ENCODE measurements at places on chromosomes 3 and 15.

- DNase-seq: no peak
These were observed 17.8 kb downstream of the PLD1 start for GRCh38 chr3:171792531-171792930.

DNA sequence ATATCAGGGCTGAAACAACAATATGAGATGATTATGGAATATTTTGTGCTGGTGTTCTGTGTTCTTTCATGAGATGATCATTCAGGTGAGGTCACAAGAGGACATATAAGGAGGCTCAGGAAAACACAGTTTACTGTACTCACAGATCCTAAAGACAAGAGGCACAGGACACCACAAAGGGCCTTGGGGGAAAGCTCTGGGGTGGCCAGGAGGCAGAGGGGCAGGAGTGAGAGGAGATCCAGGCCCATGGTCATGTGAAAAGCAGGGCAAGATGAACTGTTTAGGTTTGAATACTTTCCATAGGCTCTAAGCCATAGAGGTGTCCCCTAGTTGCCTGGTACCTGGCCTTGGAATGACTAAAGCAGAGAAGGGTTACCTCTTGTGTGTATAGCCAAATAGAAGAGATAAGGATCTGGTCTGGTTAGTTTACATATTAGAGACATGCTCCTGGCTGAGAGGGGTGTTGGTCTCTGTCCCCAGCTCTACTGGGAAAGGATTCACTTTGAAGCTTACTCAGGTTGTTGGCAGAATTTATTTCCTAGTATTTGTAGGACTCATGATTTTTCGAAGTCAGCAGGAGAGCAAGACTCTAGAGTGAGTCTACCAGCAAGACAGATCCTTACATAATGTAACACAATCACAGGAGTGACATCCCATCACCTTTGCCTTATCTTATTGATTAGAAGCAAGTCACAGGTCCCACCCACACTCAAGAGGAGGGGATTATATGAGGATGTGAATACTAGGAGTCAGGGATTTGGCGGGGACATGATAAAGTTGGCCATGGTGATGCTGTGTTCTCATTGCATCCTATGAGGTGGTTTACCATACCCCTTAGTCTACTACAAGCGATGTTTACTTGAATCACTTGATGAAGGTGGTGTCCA, 11.3 kb upstream of the TM4SF1 start:
- no peak for DNase-seq

DNA sequence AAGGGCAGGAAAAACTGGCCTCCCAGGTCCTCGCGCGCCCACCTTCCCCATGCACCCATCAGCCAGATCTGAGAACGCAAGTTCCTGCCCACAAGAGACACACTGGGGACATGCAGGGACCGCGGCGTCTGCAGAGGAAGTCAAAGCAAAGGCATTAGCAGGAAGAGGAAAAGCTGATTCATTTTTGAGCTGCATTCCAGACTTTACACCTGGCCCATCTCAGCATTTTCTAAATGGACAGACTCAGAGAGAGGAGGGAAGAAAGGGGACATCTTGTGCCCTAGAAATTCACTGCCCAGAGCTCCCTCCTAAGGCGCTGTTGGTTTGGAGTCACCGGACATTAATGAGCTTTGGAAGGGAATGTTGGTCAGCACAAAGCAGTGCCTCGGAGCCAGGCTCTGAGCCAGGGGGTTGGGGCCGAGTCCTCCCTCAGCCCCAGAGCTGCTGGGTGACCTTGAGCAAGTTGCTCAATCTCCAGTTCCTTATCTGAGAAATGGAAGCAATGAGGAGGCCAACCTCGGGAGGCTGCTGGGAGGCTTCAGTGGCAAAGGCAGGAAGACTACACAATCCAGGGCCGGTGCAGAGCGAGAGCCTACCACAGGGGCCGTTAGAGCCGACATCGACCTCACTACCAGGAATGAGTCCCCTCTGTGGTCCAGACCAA, 150.5 kb upstream of the IQSEC1 start:
- DNase-seq: no peak

DNA sequence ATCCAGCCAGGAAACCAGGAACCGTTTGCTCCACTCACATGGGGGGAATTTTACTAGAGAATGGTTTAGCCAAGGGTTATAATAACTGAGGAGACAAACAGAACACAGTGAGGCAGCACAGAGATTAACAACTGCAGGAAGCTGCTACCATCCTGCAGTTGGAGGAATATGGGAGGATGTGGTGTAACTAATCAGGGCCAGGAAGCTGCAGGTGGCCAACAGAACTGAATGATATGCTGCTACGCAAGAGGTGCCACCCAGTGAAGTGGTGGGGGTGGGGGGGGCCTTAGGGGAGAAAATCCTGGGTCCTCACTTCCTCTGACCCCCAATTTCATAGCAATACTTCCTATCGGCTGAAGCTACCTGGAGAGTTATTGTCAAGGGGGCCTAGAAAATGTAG, 306.4 kb upstream of the STT3B start:
- DNase-seq: no peak

DNA sequence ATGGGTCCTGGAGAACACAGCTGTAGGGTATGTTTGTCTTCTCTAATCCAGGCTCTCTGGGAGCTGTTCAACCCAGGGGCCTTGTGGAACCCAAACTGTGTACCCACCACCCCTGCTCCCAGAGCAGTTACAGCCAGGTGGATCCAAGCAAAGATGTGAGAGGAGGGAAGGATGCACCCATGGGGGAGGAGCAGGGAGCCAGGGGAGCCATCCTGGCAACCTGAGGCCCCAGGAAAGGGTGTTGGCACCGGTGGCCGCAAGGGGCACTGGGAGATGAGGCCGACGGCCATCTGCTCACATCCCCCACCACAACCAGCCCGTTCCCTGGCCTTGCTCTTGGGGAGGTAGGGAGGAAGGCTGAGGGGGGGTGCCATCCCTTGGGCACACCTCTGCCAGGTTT, 43.2 kb downstream of the CMTM6 start:
- no peak for DNase-seq

DNA sequence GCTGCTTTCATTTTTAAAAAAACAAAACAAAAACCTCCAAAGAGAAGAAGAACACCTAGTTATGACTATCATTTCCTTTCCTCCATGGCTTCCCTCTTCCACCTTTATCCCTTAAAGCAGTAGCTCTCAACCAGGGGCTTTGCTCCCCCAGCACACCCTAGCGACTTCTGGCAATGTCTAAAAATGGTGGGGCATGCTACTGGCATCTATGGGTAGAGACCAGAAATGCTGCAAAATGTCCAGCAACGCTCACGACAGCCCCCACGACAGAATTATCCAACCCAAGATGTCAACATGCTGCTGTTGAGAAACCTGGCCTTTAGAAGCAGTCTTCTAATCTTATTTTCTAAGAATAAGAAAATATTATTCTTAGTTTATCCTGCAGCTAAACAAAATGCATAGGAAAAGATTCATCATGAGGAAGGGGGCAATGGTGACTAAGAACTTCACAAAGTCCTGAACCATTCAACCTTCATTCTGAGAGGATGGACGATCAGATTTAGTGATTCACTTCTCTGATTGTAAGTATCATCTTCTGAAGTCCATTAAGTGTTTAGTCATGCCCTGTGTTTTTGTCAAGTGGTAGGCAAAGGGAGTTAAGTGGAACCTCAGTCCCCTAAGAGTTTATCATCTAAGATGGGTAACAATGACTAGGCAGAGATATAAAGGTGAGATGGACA, 81.7 kb downstream of the CCNL1 start:
- DNase-seq: no peak

DNA sequence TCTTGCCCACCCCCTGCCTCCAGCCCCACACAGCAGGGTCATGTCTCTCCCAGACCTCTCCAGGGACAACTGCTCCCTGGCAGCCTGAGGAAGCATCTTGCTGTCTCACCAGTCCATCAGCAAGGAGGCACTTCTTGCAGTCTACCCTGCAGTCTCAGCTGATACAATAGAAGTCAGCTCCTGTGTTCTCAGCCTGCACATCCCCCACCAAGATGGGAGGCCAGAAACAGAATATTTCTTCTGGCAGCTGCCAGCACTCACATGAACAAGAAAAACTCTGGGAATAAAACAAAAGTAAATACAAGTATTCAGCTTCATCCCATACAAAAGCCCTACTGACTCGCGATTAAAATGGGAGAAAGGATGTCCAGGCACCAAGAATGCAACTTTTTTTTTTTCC, 457.4 kb upstream of the PROK2 start:
- no peak for DNase-seq

GRCh38 chr15:82890995-82891390, 61.5 kb downstream of the HOMER2 start:
- DNase-seq: no peak

- no peak for DNase-seq
These were observed 319.5 kb downstream of the KCNH8 start for GRCh38 chr3:19467761-19468160.

DNA sequence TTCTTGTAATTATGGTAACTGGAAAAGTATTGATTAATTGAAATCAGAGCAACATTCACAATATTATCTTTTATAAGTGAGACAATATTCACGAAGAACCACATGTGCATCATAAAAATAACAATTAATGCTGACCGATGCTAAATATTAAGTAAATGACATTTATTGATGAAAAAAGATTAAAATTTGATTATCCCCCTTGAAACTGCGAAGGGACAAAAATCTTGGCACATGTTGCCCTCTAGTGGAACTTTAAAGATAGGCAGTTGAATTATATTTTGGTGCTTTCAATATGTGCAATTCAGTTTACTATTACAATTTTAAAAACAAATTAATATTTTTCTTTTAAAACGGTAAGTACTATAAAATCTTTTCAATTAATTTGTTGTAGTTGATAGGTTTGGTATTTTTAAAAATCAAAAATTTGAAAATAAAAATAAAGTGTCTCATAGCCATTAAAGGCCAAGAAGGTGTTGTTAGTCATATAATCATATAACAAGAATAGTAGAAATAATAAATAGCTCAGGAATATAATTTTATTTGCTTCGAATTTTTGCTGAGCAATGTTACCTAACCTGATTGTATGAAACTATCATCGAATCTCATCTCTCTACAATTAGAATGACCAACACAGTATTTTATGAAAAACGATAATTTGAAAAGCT, 270.2 kb downstream of the ROBO1 start:
- peak; percentile 13 for DNase-seq

Data from GM12892 (cell line).